ENCODE measurements at places on chromosomes 7 and 10.

DNA sequence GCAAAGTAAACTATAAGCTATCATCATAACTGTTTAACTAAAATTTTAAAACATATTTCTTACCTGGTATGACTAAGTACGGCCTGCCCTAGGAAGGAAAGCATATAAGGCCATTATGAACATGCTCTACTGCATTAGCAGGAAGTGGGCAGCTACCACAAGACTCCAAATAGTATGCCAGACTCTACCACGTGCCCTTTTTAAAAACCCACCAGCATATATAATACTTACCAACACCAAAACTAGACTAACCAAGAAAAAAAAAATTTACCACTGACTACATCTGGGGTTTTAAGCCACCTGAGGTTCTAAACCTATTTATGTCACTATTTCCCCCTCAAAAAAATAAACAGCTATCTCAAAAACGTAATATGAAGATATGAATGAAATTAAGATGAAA is 30.1 kb downstream of the NUDCD3 start:
- no peak for DNase-seq

GRCh38 chr7:131883196-131883595 is 326.8 kb upstream of the PODXL start:
- DNase-seq = no peak

- DNase-seq = no peak
Measured at GRCh38 chr10:112981553-112981952, 31.5 kb downstream of the TCF7L2 start.

- no peak for DNase-seq
Measured at GRCh38 chr10:26662864-26663263, 34.6 kb upstream of the PDSS1 start.

DNA sequence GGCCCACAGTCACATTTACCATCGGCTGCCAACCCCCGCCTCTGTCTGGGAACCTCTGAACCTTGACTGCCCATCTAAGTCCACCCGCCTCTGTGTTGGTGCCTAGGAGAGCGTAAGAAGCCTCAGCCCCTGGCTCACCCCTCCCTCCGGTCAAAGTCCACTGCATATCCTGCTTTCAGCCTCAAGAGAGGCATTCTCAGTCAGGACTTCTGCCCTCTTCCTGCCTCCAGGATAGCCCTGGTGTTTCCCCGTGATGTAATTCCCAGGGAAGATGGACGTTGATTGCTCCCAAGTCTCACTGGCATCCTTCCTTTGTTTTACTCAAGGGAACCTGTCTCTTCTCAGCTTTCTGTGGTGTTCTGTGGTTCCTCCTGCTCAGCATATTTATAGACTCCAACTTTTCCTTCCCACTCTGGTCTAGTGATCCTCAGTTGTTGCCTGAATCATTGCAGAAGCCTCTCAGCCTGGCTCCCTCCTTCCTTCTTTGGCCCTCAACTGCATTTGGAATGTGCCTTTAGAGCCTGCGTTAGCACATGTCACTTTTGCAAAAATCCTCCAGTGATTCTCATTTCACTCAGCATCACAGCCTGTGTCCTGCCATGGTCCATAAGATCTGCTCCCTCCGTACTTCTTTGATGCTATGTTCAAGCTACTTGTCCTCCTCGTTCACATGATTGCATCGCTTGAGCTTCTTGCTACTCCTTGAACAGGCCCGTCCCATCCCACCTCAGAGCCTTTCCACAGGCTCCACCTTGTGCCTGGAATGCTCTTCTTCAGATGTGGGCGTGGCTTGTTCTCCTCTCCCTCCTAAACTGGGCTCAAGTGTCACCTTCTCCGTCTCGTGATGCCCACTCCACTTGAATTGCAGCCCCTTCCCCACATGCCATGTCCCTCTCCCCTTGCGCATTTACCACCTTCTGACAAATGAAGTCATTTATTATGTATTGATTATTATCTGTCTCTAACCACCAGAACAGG is 124.2 kb downstream of the PLPP4 start:
- no peak for DNase-seq

DNA sequence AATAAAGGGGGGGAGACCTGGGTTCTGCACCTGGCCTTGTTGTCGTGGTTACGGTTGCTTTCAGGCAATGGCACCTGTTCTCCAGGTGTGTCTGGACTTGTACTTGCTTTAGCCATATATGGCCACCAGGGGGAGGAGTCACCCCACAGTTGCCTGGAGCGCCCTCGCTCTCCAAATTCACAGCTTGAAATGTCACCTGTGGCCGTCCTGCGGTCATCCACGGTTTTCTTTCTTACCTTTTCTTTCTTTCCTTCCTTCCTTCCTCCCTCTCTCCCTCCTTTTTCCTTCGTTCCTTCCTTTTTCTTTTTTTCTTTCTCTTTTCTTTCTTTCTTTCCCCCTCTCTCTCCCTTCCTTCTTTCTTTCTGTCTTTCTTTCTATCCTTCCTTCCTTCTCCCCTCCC is 157.2 kb upstream of the ZNF92 start:
- DNase-seq = no peak

GRCh38 chr10:115503546-115503945 is 410.4 kb downstream of the ATRNL1 start:
- no peak for DNase-seq

- DNase-seq = no peak
Measured at GRCh38 chr10:6002809-6003510, 25.6 kb upstream of the IL15RA start.

GRCh38 chr10:33945051-33945450 is 610.6 kb upstream of the NRP1 start:
- no peak for DNase-seq

GRCh38 chr7:152571068-152571467 is 104.9 kb downstream of the XRCC2 start:
- no peak for DNase-seq

GRCh38 chr7:93551063-93551895 is 23.2 kb downstream of the CALCR start:
- DNase-seq = peak; percentile 36

DNA sequence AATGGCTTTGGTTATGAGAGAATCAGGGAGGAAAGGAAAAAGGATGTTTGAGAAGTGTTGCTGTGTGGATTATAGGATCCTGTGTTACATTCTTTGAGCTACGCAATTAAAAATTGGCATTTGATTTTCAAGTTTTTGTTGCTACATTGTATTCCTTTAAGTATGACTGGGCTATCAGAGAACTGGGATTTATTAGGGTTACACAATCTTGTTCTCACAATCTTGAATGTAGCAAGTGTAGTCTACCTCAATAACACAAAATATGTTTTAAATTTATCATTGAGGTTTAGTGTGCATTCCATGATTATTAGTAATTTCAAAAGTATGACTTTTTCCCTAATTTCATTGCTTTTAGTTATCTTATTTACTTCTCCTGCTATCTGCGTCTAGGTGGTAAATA is 113.9 kb downstream of the CACNB2 start:
- DNase-seq = no peak

- DNase-seq = no peak
Measured at GRCh38 chr7:2944739-2945138, 98.9 kb downstream of the CARD11 start.

- no peak for DNase-seq
Measured at GRCh38 chr10:113820507-113820906, 33.4 kb downstream of the DCLRE1A start.

- peak; percentile 12 for DNase-seq
Measured at GRCh38 chr7:96097835-96098234, 224.1 kb downstream of the SLC25A13 start.

DNA sequence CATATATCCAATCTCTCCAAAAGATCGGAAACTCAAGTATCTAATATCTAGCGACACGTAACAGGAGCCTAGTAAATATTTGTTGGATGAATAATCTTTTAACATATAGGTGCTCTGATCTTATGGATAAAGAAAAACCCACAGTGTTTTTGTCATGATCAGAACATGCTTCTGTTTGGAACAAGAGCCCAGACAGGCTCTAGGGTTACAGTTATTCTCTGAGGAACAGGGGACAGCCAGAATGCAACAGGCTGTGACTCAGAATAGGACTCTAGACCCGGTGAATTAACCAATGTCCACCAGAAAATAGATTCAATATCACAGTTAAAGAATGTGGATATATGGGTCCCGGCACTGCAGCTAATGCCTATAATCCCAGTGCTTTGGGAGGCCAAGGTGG is 296.1 kb upstream of the FZD8 start:
- no peak for DNase-seq

DNA sequence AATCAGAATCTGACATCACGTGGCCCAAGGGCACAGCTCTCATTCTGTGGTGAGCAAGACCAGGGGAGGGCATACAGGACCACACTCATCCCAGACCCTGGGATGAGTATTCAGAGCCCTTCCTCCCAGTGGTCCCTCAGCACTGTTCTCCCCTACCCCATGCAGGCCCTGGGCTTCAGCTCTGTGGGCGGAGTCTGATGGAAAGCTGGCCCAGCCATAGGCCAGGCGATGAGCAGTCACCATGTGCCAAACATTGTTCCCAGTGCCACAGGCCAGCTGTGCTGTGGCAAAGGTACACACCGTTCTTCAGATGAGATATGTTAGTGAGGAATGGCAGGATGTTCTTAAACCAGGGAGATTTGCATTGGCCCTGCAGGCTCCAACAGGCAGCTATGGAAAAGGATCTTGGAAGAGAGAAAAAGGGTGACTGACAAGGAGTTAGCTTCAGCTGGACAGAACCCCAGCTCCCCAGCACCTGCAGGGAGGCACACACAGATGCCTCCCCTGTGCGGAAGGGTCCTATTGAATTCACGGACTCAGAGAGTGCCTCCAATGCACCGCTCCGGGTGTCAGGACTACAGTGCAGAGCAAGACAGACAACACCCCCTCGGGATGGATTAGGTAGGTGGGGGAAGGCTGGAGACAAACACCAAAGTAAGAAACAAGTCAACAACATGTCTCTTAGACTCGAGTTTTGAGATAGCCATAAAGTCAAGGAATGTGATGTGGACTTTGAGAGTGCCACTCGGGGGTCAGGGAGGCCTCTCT is 596.0 kb upstream of the MGMT start:
- DNase-seq = no peak

GRCh38 chr10:130806426-130806825 is 505.1 kb downstream of the TCERG1L start:
- DNase-seq = no peak

- DNase-seq = peak; percentile 7
Measured at GRCh38 chr7:94618126-94618525, 37.8 kb downstream of the SGCE start.

- no peak for DNase-seq
Measured at GRCh38 chr7:50138101-50138500, 45.1 kb upstream of the ZPBP start.

GRCh38 chr7:120097774-120098173 is 175.2 kb upstream of the KCND2 start:
- no peak for DNase-seq

GRCh38 chr10:62924344-62924748 is 108.2 kb upstream of the EGR2 start:
- DNase-seq = no peak

DNA sequence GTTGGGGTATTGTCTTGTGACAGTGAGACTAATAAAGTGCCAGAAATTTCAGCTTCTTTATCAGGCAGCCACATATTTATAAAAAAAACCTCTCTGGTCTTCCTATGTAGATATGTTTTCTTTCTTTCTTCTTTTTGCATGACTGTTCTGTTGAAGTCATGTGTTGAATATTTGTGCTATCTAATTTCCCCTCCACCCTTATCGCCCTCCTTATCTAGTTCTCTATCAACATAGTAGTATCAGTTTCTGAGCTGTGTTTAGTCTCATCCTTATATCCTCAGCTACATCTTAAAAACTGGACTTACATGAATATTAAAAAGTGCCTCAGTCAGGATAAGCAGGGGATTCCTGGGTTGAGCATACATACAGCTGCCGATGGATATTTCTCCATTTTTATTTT is 53.9 kb downstream of the SEMA3D start:
- no peak for DNase-seq

DNA sequence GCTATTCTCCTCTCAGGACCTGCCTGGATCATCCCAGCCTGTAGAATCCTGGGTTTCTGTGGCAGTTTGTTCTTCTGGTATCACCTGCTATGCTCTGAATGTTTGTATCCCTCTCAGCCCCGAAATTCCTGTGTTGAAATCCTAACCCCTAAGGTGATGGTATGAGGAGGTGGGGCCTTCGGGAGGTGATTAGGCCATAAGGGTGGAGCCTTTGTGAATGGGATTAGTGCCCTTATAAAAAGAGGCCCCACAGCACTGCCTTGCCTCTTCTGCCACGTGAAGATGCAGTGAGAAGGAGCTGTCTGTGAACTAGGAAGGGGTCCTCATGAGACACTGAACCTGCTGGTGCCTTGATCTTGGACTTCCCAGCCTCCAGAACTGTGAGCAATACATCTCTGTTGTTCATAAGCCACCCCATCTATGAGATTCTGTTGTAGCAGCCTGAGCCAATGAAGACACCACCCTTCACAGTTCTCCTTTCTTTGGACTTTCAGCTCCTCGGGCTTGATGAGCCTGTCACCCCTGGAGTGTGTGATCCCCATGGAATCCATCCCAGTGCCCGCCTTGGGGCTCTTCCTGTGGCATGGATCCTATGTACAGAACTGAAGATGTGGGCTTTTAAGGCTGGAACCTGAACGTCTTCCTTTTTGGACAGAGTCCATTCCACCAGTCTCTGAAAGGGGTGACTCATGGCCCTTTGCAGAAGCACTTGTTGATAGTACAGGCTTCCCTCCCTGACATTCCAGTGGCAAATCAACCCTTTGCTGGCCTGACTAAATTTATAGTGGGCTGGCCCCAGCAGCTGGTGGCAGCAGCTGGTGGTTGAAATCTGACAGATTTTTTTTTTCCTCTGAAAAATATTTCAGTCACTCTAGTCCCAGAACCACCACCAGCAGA is 138.0 kb downstream of the TACC2 start:
- peak; percentile 90 for DNase-seq

DNA sequence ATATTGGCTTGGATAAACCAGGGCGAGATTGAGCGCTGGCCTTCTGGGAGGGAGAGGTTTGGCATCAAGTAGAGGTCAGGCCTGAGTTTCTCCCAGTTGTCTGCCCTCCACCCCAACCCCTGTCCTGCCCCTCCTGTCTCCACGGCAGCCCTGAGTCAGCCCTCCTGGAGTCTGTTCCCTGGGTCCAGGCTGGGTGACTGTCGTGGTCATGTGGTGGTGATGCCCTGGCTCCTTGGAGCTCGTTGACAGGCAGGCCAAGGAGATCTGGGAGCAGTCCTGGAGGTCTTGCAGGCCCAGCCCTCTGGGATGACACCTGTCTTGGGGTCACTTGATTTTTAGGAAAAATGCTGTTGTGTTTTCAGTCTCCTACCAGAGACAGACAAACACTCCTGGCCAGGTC is 53.6 kb upstream of the PODXL start:
- no peak for DNase-seq

GRCh38 chr7:11345621-11346020 is 371.9 kb downstream of the PHF14 start:
- peak; percentile 14 for DNase-seq

- DNase-seq = no peak
Measured at GRCh38 chr7:138729444-138729843, 28.3 kb upstream of the SVOPL start.

Data from AG20443 (cell line).